ENCODE measurements at places on chromosomes 4 and X. TPM values are rescaled to one million over a fixed set of nuclear protein-coding genes. Genes with fewer than 3 reads are reported as not detected.

- peak; percentile 12 for DNase-seq
Measured at GRCh38 chrX:103101299-103102042, 8.5 kb upstream of the NXF3 start.

DNA sequence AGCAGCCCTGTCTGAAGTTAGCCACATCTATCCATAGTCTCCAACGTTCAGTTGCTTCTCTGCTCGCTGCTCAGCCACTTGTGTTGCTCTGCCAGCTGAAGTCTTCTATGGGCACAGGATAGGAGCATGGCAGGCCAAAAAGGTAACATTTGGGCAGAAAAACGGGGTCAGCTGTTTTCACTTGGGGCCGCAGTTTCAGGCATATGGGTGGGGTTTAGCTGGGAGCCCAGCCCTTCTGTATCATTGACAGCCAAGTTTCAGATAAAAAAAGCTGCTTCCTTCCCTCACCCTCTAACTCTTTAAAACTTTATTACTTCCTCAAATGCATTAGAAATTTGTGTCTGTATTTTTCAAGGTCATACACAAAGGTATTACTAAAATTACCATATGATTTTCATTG, 18.4 kb upstream of the MANBA start:
- no peak for DNase-seq

GRCh38 chr4:15913631-15913970, 24.9 kb downstream of the FGFBP1 start:
- DNase-seq, result peak; percentile 23

GRCh38 chr4:8221476-8221875, 22.4 kb downstream of the SH3TC1 start:
- DNase-seq, result no peak

GRCh38 chr4:7213807-7214206, 21.5 kb downstream of the SORCS2 start:
- no peak for DNase-seq

Gene ABLIM2
- total RNA-seq, result 9.4 TPM

DNA sequence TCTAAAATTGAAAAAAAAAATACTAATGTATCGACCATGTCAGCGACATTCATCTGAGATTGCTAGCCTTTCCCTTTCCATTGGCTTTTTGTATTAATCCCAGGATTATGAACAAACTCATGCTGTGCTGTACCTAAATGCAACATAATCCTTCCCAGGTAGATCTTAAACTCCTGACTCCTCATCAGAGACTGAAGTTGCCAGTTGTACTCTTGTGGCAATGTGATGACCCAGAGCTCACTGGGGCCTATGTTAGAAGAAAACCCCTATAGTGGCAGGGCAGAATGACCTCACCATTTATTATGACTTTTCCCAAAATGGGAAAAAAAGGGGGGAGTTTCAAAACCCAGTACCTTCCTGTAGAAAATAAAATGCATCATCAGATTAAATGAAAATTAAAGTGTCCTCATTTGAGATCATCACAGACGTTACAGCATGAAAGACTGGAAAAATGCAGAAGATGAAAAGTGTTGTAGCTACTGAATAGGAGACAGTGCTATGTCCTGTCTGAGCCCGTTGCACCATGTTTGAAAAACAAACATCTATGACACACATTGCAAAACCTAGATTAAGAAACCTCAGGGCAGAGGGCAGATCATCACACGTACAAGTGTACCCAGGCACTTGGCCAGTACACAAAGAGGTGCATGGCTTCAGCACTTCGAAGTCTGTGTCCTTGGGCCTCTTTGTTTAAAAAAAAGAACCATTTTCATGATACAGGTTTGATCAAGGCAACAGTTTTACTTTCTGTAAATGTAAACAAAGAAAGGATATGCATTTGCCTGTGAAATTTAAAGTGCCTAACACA, 6.8 kb upstream of the ACSL4 start:
- DNase-seq, result no peak

GRCh38 chr4:144288011-144288903, 147.7 kb upstream of the GYPA start:
- DNase-seq, result no peak

Gene PDGFC
- 10.7 TPM for total RNA-seq

GRCh38 chr4:53436251-53436650, 58.8 kb downstream of the FIP1L1 start:
- no peak for DNase-seq

GRCh38 chr4:175998782-175999181, 66.9 kb upstream of the WDR17 start:
- DNase-seq, result no peak

GRCh38 chrX:63664741-63665140, 120.3 kb downstream of the ARHGEF9 start:
- DNase-seq, result no peak

DNA sequence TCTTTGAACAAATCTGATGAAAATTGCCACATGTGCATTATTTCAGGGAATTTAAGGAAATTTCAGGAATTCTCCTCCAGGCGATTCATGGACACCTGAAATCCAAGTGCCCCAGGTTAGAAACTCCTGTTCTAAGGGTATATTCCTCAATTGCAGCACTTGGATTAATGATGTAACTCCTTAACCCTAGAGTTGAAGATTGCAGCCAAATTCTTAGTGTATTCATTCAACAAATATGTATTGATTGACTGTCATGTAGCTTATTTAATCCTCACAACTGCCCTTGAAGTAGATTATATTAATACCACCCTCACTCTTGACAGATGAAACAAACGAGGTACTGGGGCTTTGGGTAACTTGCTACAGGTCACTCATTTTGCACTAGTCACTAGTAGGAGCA, 11.3 kb downstream of the CETN2 start:
- DNase-seq, result no peak

Gene SCD5
- total RNA-seq, result 35.9 TPM

DNA sequence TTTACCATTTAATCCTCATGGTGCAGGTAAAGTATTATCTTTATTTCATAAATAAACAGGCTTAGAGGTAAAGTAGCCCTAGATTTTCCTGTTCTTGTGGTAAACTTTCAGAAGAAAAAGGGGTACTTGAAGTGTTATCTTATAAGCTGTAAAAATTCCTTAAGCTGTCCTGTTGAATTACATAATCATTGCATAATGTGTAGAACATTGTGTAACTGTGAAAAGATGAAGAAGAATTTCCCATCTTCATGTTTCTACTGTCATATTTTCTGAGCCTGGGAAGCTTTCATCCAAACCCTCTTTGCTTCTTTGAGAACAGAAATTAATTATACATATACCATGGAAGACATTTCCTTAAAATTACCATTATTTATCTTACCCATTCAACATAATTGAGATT, 90.5 kb downstream of the ELOVL6 start:
- DNase-seq, result no peak

Gene PCDH19
- total RNA-seq, result 0.29 TPM

GRCh38 chrX:70664726-70665125, 220.1 kb downstream of the DLG3 start:
- peak; percentile 61 for DNase-seq

Gene SMARCAD1
- 28.1 TPM for total RNA-seq

Gene CENPC
- 159 TPM for total RNA-seq

Gene SYTL4
- total RNA-seq, result 12.0 TPM

GRCh38 chr4:98908182-98908581, 20.8 kb downstream of the EIF4E start:
- DNase-seq, result no peak

Gene CTAG2
- total RNA-seq, result not detected

DNA sequence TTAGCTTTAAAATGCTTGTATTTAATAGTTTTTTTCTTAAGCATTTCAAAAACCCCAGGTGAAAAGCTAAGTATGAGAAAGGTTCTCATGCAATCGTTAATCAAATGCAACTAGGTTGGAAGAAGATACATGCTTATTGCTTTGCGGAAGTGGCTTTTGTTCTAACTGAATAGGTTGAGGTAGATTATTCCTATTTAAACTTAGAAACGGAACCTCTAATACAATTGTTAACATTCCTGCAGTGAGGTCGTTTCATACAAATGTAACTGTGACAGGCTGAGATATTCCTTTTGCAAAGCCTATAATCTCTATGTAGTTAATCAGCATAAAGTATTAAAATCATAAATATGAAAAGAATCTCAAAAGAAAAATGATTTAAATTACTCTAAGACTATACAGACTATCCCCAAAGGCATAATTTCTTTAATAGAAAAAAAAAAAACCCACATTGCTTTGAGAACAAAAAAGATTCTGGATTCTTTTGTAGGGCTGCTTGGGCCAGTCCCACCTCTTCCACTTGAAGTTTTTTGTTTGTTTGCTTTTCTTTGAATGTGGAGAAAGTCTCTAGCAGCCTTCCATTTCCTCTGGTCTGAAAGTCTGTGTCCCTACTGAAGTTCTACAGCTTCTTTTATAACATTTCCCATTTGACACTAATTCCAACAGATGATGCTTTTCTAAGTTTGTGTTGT, 25.6 kb upstream of the SORBS2 start:
- DNase-seq, result no peak

Gene CDKN2AIP
- total RNA-seq, result 31.7 TPM

DNA sequence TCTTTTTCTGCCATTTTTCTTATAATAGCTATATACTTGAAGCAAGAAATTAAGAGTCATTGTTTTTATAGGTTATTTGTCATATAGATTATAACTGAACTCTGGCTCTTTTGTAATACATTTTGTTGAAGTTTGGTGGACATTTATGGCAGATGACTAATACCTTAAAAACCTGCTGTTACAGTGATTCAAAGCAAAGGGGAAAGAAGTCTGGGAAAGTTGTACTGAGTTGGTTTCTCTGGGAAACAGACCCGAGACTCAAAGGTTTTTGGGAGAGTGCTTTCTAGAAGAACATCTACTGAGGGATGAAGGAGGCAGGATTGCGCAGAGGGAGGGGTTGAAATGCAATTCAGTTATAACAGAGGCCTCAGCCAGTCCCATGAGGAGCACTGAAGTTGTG, 35.9 kb downstream of the NAP1L5 start:
- DNase-seq, result no peak

Gene SLC7A11
- not detected for total RNA-seq

- no peak for DNase-seq
Measured at GRCh38 chrX:24305905-24306304, 8.0 kb downstream of the SUPT20HL2 start.

DNA sequence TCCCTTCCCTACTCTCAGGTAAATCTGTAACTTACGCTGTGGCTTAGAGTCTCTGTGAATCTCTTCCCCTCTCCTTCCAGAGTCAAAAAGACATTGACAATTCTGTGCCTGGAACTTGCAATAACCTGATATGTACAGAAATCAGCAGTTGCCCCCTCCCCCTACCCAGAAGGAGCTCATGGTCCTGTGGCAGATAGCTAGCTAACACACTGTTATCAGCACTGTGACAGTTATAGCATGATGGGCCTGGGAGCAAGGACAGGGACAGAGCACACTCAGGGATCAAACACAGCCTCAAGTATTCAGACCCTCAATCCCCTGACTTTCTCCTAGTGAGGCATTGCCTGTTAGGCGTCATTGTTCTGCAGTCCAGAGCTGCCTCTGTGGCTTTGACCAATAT, 18.7 kb upstream of the MAGEA10 start:
- DNase-seq, result no peak

- DNase-seq, result peak; percentile 45
Measured at GRCh38 chr4:77600521-77601451, 4.8 kb upstream of the CXCL13 start.

- no peak for DNase-seq
Measured at GRCh38 chrX:121671649-121672048, 624.2 kb downstream of the GLUD2 start.

- DNase-seq, result no peak
Measured at GRCh38 chr4:17316566-17316965, 195.3 kb downstream of the QDPR start.

Gene CYBB
- total RNA-seq, result 9.4 TPM

DNA sequence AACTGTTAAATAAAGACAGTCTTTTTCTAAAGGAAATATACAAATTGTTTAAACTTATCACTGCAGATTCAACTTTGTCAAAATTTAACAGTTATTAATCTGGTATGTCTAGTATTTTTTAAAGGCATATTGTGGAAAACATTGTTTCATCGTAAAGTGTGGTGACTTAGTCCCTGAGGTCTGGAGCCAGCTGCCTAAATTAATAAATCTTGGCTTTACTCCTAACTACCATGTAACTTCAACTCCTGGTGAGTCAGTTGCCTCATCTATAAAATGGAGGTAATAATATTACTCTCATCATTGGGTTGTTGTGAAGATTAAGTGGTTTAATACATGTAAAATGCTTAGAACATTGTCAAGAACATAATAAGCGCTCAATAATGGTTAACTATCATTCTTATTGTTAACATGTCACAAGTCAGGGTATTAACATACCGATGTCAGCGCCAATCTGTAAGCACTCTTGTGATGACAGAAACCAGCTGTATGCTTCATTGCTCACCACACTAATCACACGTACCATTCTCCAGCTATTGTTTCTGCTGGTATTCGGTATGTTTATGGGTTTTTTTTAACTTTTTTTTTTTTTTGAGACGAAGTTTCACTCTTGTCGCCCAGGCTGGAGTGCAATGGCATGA, 14.1 kb upstream of the SMIM43 start:
- DNase-seq, result no peak

GRCh38 chr4:158884280-158884679, 115.5 kb downstream of the FNIP2 start:
- no peak for DNase-seq

- peak; percentile 66 for DNase-seq
Measured at GRCh38 chr4:174697202-174697601, 131.8 kb downstream of the GLRA3 start.

Gene FHDC1
- 13.4 TPM for total RNA-seq

GRCh38 chr4:147078875-147079658, 133.4 kb upstream of the TTC29 start:
- peak; percentile 56 for DNase-seq

GRCh38 chr4:148730766-148731165, 288.6 kb upstream of the NR3C2 start:
- no peak for DNase-seq

DNA sequence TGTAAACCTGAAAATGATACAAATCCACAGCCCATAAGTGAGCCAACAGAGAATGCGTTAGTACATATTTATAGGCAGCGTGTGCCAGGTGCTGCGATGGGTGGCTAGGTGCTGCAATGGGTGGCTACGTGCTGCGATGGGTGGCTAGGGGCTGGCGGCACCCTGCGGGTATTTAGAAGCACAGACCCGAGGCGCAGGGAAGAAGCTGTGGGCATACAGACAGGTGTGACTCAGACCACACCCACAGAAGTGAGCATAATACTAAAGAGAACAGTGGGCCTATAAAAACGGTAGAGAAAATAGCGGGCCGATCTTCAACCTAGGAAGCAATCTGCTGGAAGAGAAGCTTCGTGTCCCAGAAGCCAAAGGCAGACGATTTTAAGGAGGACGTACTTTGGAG, 81.1 kb downstream of the FAT1 start:
- DNase-seq, result no peak

- DNase-seq, result no peak
Measured at GRCh38 chrX:94107981-94108380, 434.0 kb downstream of the FAM133A start.

- no peak for DNase-seq
Measured at GRCh38 chr4:39699687-39700409, 1.9 kb downstream of the UBE2K start.

Gene TENM3
- total RNA-seq, result 4.7 TPM

Gene SMR3B
- not detected for total RNA-seq

Gene SATL1
- not detected for total RNA-seq

GRCh38 chr4:34619531-34620162, 1624.7 kb downstream of the ARAP2 start:
- peak; percentile 42 for DNase-seq

Gene ARHGEF6
- total RNA-seq, result 5.8 TPM

Gene SLITRK4
- total RNA-seq, result not detected

All from stomach (tissue), 19 donors.